ENCODE measurements at places on chromosomes 16 and 17.
A peak's percentile ranks its signal among the peaks of the same experiment; 100 is the strongest.

- no peak for DNase-seq
Observed at GRCh38 chr16:28596840-28597691, at the start of gene SULT1A2. Gene SULT1A2, minus strand, starts transcription at chr16:28597050. Its CDS starts 1,120 bp downstream, at chr16:28595930.

GRCh38 chr16:85158743-85159178, 46.5 kb upstream of the CIBAR2 start:
- DNase-seq = no peak

DNA sequence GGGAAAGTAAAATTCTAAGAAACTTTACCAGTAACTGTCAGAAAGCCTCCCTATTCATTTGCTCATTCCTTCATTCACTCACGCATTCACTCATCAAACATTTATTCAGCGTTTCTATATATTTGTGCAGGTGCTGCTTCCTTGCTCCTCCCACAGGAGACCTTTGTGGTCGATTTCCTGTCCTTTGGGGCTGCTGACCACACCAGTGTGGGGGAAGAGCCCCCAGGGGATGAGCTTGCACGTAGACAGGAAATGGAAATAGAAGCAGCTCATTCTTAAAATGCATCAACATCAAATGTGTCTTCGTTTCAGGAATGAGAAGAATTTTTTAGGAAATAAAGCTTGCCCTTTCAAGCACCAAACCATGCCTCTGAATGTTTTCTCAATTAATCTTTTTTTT, 9.6 kb downstream of the PIK3R6 start:
- peak; percentile 93 for DNase-seq

- DNase-seq = no peak
Observed at GRCh38 chr17:48816438-48816773, 623 bp downstream of the TTLL6 start.

DNA sequence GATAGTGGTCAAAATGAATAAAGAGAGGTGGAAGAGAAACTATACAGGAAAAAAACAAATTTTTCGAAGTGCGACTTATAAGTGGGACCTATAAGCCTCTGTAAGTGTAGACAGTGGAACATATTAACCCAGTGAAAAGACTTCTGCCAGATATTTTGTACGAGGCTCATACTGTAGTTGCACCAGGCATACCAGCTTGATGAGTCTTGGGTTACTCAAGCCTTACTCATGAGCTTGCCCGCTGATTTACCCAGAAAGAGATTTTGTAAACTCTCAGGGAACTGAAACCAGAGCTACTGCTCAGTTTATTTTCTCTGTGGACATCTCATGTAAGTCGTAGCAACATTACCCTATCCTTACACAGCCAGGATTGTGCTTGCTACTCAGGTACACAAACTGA, 708.0 kb upstream of the SOX9 start:
- DNase-seq = no peak

- peak; percentile 29 for DNase-seq
Observed at GRCh38 chr17:78924481-78925151, 571 bp downstream of the TIMP2 start.

DNA sequence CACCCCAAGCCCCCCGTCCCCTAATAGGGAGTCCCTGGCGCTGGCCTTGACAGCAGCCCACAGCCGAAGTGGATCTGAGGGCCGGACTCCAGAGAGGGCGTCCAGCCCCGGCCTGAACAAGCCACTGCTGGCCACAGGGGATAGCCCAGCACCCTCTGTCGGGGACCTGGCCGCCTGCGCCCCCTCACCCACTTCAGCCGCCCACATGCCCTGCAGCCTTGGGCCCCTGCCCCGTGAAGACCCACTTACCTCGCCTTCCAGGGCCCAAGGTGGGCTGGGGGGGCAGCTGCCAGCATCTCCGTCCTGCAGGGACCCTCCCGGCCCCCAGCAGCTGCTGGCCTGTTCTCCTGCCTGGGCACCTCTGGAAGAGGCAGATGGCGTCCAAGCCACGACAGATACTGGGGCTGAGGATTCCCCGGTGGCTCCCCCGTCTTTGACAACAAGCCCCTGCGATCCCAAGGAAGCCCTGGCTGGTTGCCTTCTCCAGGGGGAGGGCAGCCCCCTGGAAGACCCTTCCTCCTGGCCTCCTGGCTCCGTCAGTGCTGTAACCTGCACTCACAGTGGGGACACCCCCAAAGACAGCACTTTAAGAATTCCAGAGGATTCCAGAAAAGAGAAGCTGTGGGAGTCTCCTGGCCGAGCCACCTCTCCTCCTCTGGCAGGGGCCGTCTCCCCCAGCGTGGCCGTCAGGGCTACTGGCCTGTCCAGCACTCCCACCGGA, 19.3 kb upstream of the ZFPM1 start:
- no peak for DNase-seq

- DNase-seq = no peak
Observed at GRCh38 chr17:44901411-44901921, 2.2 kb upstream of the EFTUD2 start.

DNA sequence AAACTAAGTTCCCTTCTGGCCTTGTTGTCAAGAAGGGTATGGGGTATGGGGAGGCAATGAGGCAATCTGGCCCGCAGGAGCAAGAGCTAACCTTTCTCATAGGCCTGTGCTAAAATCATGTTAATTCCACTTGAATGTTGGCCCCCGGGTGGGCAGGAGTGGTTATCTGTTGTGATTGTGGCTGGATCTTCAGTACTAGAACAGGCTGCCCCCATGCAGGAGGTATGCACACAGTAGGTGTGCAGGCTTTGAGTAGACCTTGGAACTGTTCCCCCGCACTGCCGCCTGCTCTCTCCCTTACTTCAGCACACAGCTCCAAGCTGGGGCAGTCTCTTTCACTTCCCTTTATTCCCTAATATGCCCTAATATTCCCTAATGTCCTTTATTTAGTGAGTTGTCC, 52.4 kb upstream of the TANGO6 start:
- no peak for DNase-seq
